ENCODE measurements at places on chromosomes 5 and 9. TPM values are rescaled to one million over a fixed set of nuclear protein-coding genes. Genes with fewer than 3 reads are reported as not detected.

SLCO4C1 gene
- 0.48 TPM for total RNA-seq

DNA sequence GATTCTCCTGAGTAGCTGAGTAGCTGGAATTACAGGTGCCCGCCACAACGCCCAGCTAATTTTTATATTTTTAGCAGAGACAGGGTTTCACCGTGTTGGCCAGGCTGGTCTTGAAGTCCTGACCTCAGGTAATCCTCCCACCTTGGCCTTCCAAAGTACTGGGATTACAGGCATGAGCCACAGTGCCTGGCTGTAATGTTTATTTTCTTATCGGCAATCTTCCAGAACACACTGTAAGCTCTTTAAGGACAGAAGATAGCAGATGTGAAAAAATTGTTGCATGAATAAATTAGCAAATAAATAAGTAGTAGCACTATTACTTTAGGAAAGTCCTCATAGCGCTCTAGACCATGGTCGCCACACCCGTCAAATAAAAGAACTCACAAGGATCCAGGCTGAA, 100.5 kb downstream of the ENC1 start:
- H3K4me3 ChIP-seq: no peak overlapping the region
- H3K27me3 ChIP-seq: no peaks in the 10 kb centered on the region
- peak overlapping the region; percentile 95 for H3K27ac ChIP-seq
- no peak for DNase-seq
- peaks cover 86% of the 10 kb centered on the region for H3K4me1 ChIP-seq
- no peaks in the 10 kb centered on the region for H3K36me3 ChIP-seq

ZBTB26 gene
- total RNA-seq: 12.2 TPM

- no peak overlapping the region for H3K27ac ChIP-seq
- H3K36me3 ChIP-seq: no peaks in the 10 kb centered on the region
- no peak overlapping the region for H3K4me3 ChIP-seq
- DNase-seq: no peak
- peaks cover 17% of the 10 kb centered on the region for H3K4me1 ChIP-seq
- H3K27me3 ChIP-seq: no peaks in the 10 kb centered on the region
These were observed 51.3 kb upstream of the SLC30A5 start for GRCh38 chr5:69042500-69042899.

BTNL9 gene
- not detected for total RNA-seq

GRCh38 chr5:124887223-124887622, 140.8 kb upstream of the ZNF608 start:
- H3K4me3 ChIP-seq: no peak overlapping the region
- no peaks in the 10 kb centered on the region for H3K4me1 ChIP-seq
- no peak for DNase-seq
- no peaks in the 10 kb centered on the region for H3K27me3 ChIP-seq

LHX3 gene
- 0.22 TPM for total RNA-seq

- H3K4me1 ChIP-seq: peaks cover 28% of the 10 kb centered on the region
- H3K27me3 ChIP-seq: no peaks in the 10 kb centered on the region
- H3K4me3 ChIP-seq: no peak overlapping the region
- peaks cover 5% of the 10 kb centered on the region for H3K36me3 ChIP-seq
- no peak overlapping the region for H3K27ac ChIP-seq
These were observed 181.6 kb downstream of the AOPEP start for GRCh38 chr9:94908011-94908563.

DNA sequence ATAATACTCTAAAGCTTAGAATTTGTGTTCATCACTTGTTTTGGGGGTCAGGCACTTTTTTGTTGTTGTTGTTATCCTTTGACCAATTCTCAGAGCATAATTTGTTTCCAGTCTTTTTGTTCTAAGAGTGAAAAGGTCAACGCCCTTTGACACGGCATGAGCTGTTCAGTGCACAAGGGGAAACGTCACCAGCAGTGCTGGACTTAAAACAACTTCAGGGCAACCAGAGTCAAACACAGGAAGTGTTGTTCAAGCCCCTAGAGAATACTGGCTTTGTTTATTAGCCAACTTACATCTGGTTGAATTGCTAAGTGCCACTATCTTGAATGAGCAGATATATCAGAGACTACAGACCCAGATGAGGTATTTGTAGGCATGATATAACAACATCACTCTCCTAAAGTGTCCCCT, 368.9 kb downstream of the TMEM161B start:
- no peak overlapping the region for H3K4me3 ChIP-seq
- H3K36me3 ChIP-seq: no peaks in the 10 kb centered on the region
- no peak overlapping the region for H3K27ac ChIP-seq

DNA sequence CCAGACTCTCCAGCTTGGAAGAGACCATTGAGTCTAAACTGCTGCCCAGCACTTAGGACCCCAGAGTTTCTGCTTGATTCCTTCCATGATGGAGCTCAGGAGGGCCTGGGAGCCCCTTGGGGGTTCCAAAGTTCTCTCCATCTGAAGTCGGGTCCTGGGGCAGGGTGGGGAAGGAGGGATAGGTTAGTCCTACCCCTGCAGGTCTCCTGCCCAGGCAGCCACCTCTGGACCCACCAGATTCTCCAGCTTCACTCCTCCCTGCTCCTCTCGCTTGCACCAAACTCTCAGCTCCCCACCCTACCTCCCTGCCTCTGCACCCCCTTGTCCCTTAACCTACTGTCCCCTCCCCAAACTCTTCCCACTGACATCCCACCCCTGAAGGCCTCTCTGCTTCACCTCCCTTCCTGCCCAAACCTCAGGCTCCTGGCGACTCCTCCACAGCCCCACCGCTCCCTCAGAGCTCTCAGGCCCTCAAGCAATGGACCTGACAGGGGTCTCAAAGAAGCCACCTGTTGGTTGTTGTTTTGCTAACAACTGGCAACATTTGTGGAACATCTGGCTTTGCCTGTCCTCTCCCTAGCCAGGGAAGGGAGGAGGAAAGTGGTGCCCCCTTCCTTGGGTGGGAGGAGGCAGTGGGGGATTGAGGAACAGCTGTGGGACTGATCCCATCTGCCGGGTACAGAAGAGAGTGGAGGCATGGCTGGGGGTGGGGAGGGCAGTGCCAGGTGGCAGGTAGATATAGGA, 137.5 kb downstream of the RGS3 start:
- H3K36me3 ChIP-seq: no peaks in the 10 kb centered on the region
- no peak overlapping the region for H3K4me3 ChIP-seq
- no peak for DNase-seq
- H3K4me1 ChIP-seq: peaks cover 10% of the 10 kb centered on the region
- no peaks in the 10 kb centered on the region for H3K27me3 ChIP-seq

FNIP1 gene
- 23.5 TPM for total RNA-seq

GRCh38 chr9:10005206-10005605, 607.6 kb downstream of the PTPRD start:
- no peaks in the 10 kb centered on the region for H3K4me1 ChIP-seq
- no peaks in the 10 kb centered on the region for H3K36me3 ChIP-seq
- no peaks in the 10 kb centered on the region for H3K27me3 ChIP-seq
- H3K4me3 ChIP-seq: no peak overlapping the region

SNCB gene
- total RNA-seq: not detected

GRCh38 chr9:124502711-124503702, 4.2 kb downstream of the NR5A1 start:
- no peak for DNase-seq
- peaks cover 25% of the 10 kb centered on the region for H3K27me3 ChIP-seq
- no peak overlapping the region for H3K27ac ChIP-seq
- H3K4me3 ChIP-seq: no peak overlapping the region
- H3K4me1 ChIP-seq: no peaks in the 10 kb centered on the region

GRCh38 chr9:39587844-39588499, 232.5 kb downstream of the SPATA31A1 start:
- no peaks in the 10 kb centered on the region for H3K27me3 ChIP-seq
- no peaks in the 10 kb centered on the region for H3K36me3 ChIP-seq
- no peak overlapping the region for H3K4me3 ChIP-seq
- no peak for DNase-seq
- H3K4me1 ChIP-seq: no peaks in the 10 kb centered on the region
- no peak overlapping the region for H3K27ac ChIP-seq

DNA sequence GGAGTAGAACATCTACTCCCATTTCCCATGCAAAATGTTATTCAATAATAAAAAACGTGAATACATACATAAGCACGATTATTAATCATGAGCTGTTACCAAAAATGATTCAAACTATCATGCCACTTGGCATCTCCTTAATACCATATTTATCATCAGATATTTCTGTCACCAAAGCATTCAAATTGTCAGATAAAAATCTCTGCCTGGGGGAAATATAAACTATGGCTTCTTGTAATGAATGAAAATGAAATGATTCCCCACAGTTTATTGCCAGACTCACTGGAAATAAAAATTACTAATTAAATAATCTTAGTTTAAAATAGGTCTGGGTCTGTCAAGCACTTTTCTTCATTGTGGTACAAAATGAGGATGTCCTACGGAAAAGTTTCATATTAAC, 265.4 kb downstream of the EDIL3 start:
- no peak overlapping the region for H3K4me3 ChIP-seq
- no peaks in the 10 kb centered on the region for H3K4me1 ChIP-seq
- no peak overlapping the region for H3K27ac ChIP-seq
- no peaks in the 10 kb centered on the region for H3K36me3 ChIP-seq

DNA sequence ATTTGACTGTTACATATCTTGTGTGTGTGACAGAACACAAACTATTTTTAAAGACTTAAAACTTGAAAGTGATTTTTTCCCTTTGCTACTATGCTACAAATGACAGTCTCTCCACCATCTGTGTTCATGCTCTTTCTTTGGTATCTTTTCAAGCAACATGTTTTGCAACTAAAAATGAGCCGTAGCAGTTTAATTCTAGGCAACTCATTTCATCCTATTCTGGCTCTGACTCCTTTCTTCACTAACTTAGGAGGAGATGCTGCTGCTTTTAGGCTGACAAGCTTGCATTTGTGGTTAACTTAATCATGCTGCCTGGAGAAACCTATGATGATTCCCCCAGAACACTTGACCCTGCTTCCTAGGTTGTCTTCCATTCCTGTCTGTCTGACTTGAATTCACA, 100.6 kb downstream of the HACD4 start:
- H3K4me1 ChIP-seq: no peaks in the 10 kb centered on the region
- H3K36me3 ChIP-seq: no peaks in the 10 kb centered on the region
- no peak overlapping the region for H3K4me3 ChIP-seq
- no peaks in the 10 kb centered on the region for H3K27me3 ChIP-seq
- no peak overlapping the region for H3K27ac ChIP-seq
- no peak for DNase-seq

GRCh38 chr5:997001-997474, 11.6 kb upstream of the NKD2 start:
- H3K4me3 ChIP-seq: no peak overlapping the region
- H3K27ac ChIP-seq: no peak overlapping the region
- H3K27me3 ChIP-seq: peaks cover 84% of the 10 kb centered on the region
- no peak for DNase-seq
- peaks cover 8% of the 10 kb centered on the region for H3K4me1 ChIP-seq

GRCh38 chr5:6545770-6546690, 86.8 kb downstream of the NSUN2 start:
- H3K27me3 ChIP-seq: peaks cover 98% of the 10 kb centered on the region
- DNase-seq: no peak
- H3K4me1 ChIP-seq: no peaks in the 10 kb centered on the region

DNA sequence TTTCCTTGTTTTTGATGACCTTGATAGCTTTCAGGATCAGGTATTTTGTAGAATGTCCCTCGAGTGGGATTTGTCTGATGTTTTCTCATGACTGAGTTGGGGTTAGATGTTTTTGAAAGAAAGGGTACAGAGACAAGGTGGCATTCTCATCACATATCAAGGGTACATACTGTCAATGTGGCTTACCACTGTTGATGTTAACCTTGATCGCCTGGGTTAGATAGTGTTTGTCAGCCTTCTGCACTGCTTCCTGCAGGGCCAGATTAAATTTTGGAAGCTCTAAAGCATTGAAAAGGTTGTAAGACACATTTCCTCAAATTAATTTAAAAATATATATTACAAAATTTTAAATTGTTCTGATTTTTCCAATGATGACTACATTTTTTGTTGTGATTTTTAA, 287.4 kb upstream of the ACTBL2 start:
- no peak overlapping the region for H3K27ac ChIP-seq
- DNase-seq: no peak
- H3K4me3 ChIP-seq: no peak overlapping the region
- no peaks in the 10 kb centered on the region for H3K27me3 ChIP-seq

DNA sequence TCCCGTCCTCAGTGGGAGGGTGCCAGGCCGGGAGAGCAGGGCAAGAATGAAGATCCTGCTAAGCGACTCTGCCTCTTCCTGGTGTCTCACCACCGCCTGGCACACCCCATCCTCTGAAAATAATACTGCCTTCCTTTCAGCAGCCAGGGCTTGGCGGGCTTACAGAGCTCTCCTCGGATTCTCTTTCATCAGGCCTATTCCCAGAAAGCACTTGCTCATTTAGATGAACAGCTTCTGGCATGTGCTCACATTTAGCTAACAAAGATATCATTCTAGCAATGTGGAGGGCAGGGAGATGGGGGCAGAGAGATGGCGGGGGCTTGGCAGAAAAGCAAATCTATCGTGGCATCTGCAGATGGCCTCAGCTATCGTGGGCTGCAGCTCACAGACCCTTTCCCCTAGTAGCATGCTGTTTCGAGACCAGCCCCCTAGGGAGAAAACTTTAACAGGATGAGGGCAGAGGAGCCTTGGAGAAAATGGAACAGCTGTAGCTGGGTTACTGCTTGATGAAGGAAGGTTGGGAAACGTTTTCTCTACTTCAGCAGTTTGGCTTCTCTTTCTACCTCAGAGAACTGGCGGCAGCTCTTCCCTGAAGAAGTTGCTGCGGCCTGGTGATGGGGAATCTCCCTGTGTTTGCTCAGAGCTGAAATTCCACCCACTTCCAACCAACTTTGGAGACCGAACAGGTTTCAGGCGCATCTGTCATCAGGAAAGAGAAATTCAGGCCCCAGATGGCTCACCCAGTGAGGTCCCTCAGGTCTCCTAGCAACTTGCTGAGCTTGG, 102.1 kb downstream of the TMEM174 start:
- H3K4me1 ChIP-seq: peaks cover 19% of the 10 kb centered on the region
- no peaks in the 10 kb centered on the region for H3K27me3 ChIP-seq
- DNase-seq: no peak
- H3K4me3 ChIP-seq: no peak overlapping the region
- no peaks in the 10 kb centered on the region for H3K36me3 ChIP-seq

DNA sequence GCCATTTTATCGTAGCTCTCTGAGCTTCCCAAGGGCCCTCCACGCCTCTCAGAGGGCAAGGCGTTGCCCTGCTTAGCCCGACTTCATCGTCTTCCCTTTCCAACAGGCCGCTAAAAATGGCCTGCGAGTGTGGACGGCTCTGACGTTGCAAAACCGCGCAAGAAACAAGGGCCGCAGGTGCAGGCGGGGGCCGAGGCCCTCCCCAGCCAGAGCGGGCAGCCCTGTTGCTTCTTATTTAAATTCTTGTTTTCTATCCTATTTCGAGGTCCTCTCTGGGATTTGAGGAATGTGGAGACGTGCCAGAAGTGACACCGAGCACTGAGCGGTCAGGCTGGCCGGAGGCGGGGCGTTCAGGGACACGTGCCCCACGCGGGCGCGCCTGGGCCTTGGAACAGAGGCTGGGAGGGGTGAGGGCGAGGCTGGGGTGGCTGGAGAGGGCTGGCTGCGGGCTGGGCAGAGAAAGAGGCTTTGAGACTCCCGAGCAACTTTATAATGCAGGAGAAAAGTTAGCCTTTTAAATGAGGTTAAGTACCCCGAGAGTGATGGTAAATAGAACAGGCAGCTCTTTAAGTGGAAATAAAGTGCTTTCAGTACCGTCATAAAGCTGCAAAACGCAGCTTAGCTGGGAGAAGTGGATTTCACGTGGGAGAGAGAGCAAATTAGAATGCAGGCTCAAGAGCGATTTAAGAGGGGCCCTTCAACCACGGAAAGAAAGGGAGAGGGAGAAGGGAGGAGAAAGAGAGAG, 243.6 kb downstream of the AUH start:
- H3K27me3 ChIP-seq: no peaks in the 10 kb centered on the region
- H3K4me3 ChIP-seq: no peak overlapping the region
- H3K27ac ChIP-seq: no peak overlapping the region
- H3K36me3 ChIP-seq: no peaks in the 10 kb centered on the region

- peaks cover 22% of the 10 kb centered on the region for H3K36me3 ChIP-seq
- H3K4me3 ChIP-seq: no peak overlapping the region
- no peaks in the 10 kb centered on the region for H3K27me3 ChIP-seq
- H3K27ac ChIP-seq: peak overlapping the region; percentile 96
- H3K4me1 ChIP-seq: peaks cover 30% of the 10 kb centered on the region
These were observed 176.5 kb downstream of the CDK5RAP2 start for GRCh38 chr9:120403543-120403856.

Data from PC-9 (cell line).